Peyer's patch (tissue), 4 donors: ENCODE measurements at places on chromosomes 5 and 9. TPM values are rescaled to one million over a fixed set of nuclear protein-coding genes. Genes with fewer than 3 reads are reported as not detected.

GRCh38 chr9:133141833-133142595 is 21.0 kb upstream of the RALGDS start:
- no peaks in the 10 kb centered on the region for H3K27me3 ChIP-seq
- peak overlapping the region; percentile 98 for H3K27ac ChIP-seq
- H3K4me1 ChIP-seq = peaks cover 92% of the 10 kb centered on the region
- H3K36me3 ChIP-seq = no peaks in the 10 kb centered on the region
- peak; percentile 78 for DNase-seq
- H3K4me3 ChIP-seq = no peak overlapping the region

- no peak for DNase-seq
- H3K4me1 ChIP-seq = no peaks in the 10 kb centered on the region
- H3K27me3 ChIP-seq = no peaks in the 10 kb centered on the region
- no peak overlapping the region for H3K4me3 ChIP-seq
- H3K36me3 ChIP-seq = no peaks in the 10 kb centered on the region
Observed at GRCh38 chr9:69474821-69475220, 149.8 kb downstream of the ENTREP1 start.

- peak; percentile 84 for DNase-seq
Observed at GRCh38 chr5:59810041-59810440, 83.5 kb downstream of the PDE4D start.

GRCh38 chr5:139272471-139273321 is 20.8 kb upstream of the MATR3 start:
- H3K27ac ChIP-seq = peak overlapping the region; percentile 38
- peak; percentile 51 for DNase-seq
- H3K27me3 ChIP-seq = no peaks in the 10 kb centered on the region
- H3K4me1 ChIP-seq = peaks cover 7% of the 10 kb centered on the region

GRCh38 chr5:172897481-172898217 is 61.6 kb upstream of the RPL26L1 start:
- H3K27me3 ChIP-seq = no peaks in the 10 kb centered on the region
- peak overlapping the region; percentile 73 for H3K27ac ChIP-seq
- DNase-seq = no peak
- H3K36me3 ChIP-seq = peaks cover 21% of the 10 kb centered on the region
- H3K4me3 ChIP-seq = no peak overlapping the region

GRCh38 chr9:86349271-86349670 is 4.9 kb downstream of the TUT7 start:
- H3K36me3 ChIP-seq = no peaks in the 10 kb centered on the region
- H3K27ac ChIP-seq = no peak overlapping the region
- peaks cover 21% of the 10 kb centered on the region for H3K4me1 ChIP-seq
- H3K4me3 ChIP-seq = no peak overlapping the region
- no peak for DNase-seq

GRCh38 chr9:72217306-72217842 is 68.1 kb downstream of the GDA start:
- H3K4me1 ChIP-seq = no peaks in the 10 kb centered on the region
- H3K27ac ChIP-seq = no peak overlapping the region
- no peaks in the 10 kb centered on the region for H3K36me3 ChIP-seq
- no peak for DNase-seq

- H3K4me1 ChIP-seq = no peaks in the 10 kb centered on the region
- H3K27me3 ChIP-seq = no peaks in the 10 kb centered on the region
- no peak for DNase-seq
Observed at GRCh38 chr9:13439685-13440476, 160.4 kb upstream of the MPDZ start.

DNA sequence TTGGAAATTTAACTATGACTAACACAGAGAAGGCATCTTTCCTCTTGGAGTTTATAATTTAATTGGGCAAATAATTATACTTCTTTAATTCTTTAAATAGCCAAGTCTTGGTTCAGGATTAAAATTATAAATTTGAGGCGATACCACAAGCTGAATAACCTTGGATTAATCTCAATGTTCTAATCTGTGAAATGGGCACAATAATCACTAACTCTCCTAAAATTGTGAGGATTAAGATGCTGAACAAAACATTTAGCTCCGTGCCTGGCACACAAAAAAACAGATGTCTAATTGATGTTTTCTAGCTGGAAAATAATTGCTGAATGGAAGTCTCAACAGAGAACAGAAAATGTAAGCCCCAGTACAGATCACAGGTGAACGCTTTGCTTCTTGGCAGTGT is 69.7 kb upstream of the TRIM32 start:
- H3K27me3 ChIP-seq = no peaks in the 10 kb centered on the region
- DNase-seq = no peak
- no peak overlapping the region for H3K27ac ChIP-seq
- H3K36me3 ChIP-seq = no peaks in the 10 kb centered on the region
- H3K4me3 ChIP-seq = no peak overlapping the region
- no peaks in the 10 kb centered on the region for H3K4me1 ChIP-seq

GRCh38 chr9:35845824-35846771 is 17.1 kb downstream of the TMEM8B start:
- DNase-seq = no peak
- no peaks in the 10 kb centered on the region for H3K36me3 ChIP-seq
- peaks cover 5% of the 10 kb centered on the region for H3K4me1 ChIP-seq
- no peak overlapping the region for H3K4me3 ChIP-seq
- no peaks in the 10 kb centered on the region for H3K27me3 ChIP-seq

GRCh38 chr5:66518753-66519152 is 77.4 kb upstream of the MAST4 start:
- no peaks in the 10 kb centered on the region for H3K27me3 ChIP-seq
- no peaks in the 10 kb centered on the region for H3K4me1 ChIP-seq
- H3K36me3 ChIP-seq = no peaks in the 10 kb centered on the region
- H3K27ac ChIP-seq = no peak overlapping the region
- DNase-seq = no peak
- H3K4me3 ChIP-seq = no peak overlapping the region

DNA sequence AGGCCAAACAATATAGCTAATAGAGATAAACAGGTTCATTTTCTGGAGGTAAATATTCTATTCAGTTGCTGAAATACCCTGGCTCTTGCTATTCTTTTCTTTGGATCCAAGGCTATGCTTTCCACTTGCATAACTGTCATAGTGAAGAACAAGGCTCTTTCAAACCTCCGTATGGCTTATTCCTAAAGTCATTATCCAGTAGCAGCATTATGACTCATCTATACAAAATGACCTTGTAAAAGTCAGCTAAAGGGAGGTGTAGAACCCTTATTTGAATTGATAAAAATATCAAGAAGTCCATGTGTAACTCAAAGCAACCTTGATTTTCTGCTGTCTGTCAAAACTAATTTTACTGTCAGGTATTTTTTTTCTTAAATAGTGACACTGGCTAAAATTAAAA is 447.8 kb downstream of the PLK2 start:
- no peaks in the 10 kb centered on the region for H3K27me3 ChIP-seq
- no peaks in the 10 kb centered on the region for H3K36me3 ChIP-seq
- DNase-seq = no peak
- no peaks in the 10 kb centered on the region for H3K4me1 ChIP-seq

GRCh38 chr5:78755822-78756429 is 107.4 kb upstream of the LHFPL2 start:
- H3K36me3 ChIP-seq = no peaks in the 10 kb centered on the region
- H3K27me3 ChIP-seq = no peaks in the 10 kb centered on the region
- DNase-seq = no peak

DNA sequence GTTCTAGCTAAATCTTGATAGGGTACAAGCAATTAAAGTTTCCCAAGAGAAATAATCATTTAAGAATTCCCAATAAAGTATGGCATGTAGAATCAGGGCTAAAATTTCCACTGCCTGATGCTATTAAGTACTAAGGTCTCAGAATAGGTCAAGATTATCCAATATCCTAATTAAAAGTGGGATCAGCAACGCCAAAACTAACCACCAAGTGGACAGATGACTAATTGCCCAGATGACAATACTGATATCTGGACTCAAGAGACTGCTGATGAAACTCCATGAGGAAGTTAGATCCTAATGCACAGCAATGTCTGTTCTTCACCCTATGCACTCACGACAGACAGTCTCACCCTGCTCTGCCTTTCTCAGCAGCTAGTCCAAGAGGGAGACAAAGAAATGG is 14.3 kb downstream of the DEPDC1B start:
- no peak for DNase-seq
- H3K36me3 ChIP-seq = no peaks in the 10 kb centered on the region
- no peak overlapping the region for H3K4me3 ChIP-seq

- peaks cover 24% of the 10 kb centered on the region for H3K4me1 ChIP-seq
- DNase-seq = peak; percentile 99
- no peaks in the 10 kb centered on the region for H3K36me3 ChIP-seq
- H3K4me3 ChIP-seq = peak overlapping the region; percentile 41
Observed at GRCh38 chr5:134466241-134467069, 54.8 kb upstream of the CDKN2AIPNL start.

GRCh38 chr5:33937017-33937706 is 976 bp downstream of the RXFP3 start:
- no peak overlapping the region for H3K27ac ChIP-seq
- DNase-seq = no peak
- H3K27me3 ChIP-seq = no peaks in the 10 kb centered on the region
- H3K36me3 ChIP-seq = no peaks in the 10 kb centered on the region
- H3K4me3 ChIP-seq = no peak overlapping the region

DNA sequence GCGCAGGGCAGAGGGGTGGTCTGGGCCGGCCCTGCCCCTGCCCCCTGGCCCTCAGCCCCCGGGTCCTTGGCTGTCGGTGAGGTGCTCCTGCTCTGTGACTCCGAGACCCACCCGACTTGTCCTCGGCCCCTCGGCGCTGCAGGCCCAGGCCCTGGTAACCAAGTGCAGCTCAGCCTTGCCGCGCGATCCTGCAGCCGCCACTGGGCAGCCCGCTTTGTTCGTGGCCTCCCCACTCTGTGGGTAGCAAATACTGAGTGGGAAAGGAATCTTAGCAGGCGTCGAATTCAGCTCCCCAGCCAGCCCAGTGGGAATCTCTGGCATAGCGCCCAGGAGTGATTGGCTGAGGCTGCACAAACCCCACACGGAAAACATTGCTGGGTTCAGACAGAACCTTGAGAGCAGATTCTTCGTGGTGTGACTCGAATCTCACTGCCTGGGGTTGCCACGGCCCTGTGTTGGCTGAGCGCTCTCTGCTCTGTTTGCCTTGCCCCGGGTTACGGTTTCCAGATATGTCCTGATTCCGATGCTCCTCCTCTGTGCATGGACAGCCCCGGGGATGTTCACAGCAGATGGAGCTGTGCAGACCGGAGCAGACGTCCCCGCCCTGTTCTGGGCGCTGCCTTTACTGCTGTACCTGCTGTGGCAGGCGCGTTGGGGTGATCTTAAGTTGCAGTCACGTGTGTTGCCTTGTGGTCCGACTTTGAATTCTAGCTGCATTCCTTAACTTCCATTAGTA is 13.4 kb upstream of the EXOC3 start:
- H3K36me3 ChIP-seq = no peaks in the 10 kb centered on the region
- no peak overlapping the region for H3K4me3 ChIP-seq
- H3K27me3 ChIP-seq = no peaks in the 10 kb centered on the region
- DNase-seq = peak; percentile 49
- peaks cover 10% of the 10 kb centered on the region for H3K4me1 ChIP-seq

GRCh38 chr5:131259326-131259725 is 4.5 kb upstream of the CDC42SE2 start:
- H3K27me3 ChIP-seq = no peaks in the 10 kb centered on the region
- no peak overlapping the region for H3K4me3 ChIP-seq
- H3K4me1 ChIP-seq = peaks cover 25% of the 10 kb centered on the region
- no peak for DNase-seq
- H3K36me3 ChIP-seq = no peaks in the 10 kb centered on the region

DNA sequence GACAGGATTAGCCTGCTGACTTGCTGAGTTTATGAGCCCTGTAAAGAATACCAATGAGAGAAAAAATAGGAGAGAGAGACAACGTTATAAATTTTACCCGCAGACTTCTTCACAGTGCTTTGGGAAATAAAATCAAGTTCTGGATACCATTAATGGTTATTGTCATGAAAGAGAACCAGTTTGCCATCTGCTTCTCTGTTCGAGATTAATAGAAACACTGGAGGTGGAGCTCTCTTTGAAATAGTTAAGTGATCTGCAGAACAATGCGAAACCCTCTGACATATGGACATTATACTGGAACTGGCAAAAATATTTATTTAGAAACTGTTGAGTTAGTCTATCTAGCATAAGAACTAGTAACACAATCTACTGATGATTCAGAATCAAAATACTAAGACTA is 500.7 kb downstream of the CDH12 start:
- DNase-seq = no peak
- H3K4me3 ChIP-seq = no peak overlapping the region
- no peaks in the 10 kb centered on the region for H3K4me1 ChIP-seq
- H3K27me3 ChIP-seq = no peaks in the 10 kb centered on the region

Gene ARHGEF39
- 19.8 TPM for total RNA-seq

Gene C9orf40
- 22.2 TPM for total RNA-seq

Gene IL5
- not detected for total RNA-seq

Gene KIF24
- total RNA-seq = 5.2 TPM

Gene DPYSL3
- 42.1 TPM for total RNA-seq

Gene DND1
- 3.8 TPM for total RNA-seq

Gene UNC13B
- 46.1 TPM for total RNA-seq

Gene NRG2
- not detected for total RNA-seq

Gene MYO10
- 34.7 TPM for total RNA-seq
